Kasumi-1 (cell line): ENCODE measurements at places on chromosomes 13 and 19.
A peak's percentile ranks its signal among the peaks of the same experiment; 100 is the strongest.

DNA sequence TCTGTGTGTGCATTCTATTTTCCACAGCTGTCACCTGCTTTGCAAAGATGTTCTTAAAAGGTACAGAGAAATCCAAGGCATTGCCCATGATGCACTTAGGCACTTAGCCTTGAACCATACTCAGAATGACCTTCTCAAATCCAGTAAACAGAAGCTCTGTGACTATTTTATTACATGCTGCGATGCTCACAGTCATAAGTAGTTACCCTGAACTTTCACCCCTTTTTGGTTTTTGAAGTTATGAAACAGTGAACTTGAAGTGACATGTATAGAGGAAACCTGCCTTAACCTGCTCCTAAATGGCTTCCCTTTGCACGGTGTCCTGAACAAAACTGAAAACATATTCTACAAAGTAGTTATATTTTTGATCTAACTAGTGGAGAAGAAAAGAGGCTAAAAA lies 100.4 kb downstream of the SLC10A2 start:
- DNase-seq, result no peak

DNA sequence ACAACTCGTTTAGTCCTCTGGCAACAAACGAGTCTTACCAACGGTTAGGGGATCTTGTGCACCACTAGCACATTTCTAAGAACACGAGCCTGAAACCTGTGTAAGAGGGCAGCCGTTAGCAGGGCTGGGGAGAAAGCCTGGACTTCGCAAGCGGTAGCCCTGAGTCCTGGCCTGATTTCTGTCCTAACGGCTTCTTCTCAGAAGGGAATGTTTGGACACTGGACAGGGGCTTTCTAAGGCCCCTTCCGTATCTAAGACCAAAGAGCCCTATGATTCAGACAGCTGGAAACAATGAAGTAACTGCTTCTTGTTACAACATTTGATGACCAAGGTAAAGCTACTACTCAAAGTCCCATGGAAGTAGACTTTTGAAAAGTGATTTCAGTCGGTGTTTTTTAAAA lies 2.2 kb downstream of the ANKRD10 start:
- DNase-seq, result no peak

- DNase-seq, result peak; percentile 97
Observed at GRCh38 chr19:42396381-42397262, 6.5 kb upstream of the CNFN start.

DNA sequence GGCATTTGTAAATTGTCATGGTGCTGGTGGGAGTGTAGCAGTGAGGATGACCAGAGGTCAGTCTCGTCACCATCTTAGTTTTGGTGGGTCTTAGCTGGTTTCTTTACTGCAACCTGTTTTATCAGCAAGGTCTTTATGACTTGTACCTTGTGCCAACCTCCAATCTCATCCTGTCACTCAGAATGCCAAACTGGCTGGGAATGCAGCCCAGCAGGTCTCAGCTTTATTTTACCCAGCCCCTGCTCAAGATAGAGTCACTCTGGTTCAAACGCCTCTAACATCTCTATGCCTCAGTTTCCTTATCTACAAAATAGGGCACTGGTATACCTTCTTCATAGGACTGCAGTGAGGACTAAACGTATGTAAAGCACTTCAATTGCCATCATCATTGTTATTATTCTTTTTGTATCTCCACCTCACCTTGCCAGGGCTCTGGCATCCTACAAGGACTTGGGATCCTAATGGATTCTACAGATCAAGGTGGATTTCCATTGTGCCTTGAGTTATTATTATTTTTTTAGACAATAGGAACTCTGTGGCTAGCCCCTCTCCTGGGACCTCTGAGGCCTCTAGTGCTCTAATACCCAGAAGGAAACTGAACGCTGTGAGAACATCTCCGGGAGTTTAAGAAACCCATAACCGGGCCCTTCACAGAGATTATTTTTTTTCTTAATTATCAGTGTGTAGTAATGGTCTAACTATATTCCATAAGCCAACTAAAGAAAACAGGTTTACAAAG lies 69.0 kb upstream of the RGCC start:
- no peak for DNase-seq

DNA sequence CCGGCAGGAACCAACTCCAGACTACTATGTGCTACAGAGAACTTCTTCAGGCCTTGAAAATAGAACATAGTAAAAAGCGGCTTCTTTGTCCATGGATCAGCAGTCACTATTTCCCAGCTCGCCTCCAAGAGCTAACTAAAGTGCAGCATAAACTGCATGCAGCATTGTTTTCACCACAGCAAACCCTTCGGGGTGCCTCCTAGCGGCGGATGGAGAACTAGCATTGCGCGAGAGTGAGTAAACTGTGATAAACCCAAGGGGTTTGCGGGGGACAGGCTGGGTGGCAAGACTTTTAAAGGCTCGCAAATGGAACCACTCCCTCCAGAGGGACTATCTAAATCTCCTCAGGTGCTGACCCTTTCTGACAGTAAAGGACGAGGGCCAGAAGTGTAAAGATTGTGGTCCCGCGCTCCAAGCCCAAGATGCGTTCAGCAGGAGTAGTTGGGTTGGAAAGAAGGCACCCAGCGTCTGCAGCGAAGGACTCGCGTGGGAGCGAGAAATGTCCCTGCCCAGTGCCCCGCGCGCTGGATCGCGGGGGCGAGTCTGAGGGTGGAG lies 21.5 kb upstream of the SGCG start:
- DNase-seq, result no peak
